ENCODE measurements at places on chromosomes 12 and 14.
A peak's percentile ranks its signal among the peaks of the same experiment; 100 is the strongest.

GRCh38 chr12:100279159-100279558 lies 12.2 kb downstream of the SCYL2 start:
- DNase-seq: no peak

- DNase-seq: peak; percentile 35
Measured at GRCh38 chr12:115867854-115868253, 409.6 kb downstream of the MED13L start.

DNA sequence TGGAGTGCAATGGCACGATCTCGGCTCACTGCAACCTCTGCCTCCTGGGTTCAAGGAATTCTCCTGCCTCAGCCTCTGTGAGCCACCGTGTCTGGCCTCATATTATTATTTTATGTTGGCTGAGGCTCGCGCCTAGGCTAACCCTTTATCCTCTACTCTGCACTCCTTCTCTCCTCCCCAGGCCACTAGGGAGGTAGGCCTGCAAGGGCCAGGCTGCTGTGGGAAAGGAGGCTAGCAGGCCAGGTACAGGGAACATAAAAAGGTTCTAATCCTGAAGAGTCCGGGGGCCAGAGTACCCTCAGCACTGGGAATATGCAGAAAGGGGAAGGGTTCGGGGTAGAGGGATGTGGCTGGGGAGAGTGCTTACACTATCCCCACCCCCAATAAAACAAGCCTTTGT lies 14.9 kb downstream of the PKP2 start:
- no peak for DNase-seq

DNA sequence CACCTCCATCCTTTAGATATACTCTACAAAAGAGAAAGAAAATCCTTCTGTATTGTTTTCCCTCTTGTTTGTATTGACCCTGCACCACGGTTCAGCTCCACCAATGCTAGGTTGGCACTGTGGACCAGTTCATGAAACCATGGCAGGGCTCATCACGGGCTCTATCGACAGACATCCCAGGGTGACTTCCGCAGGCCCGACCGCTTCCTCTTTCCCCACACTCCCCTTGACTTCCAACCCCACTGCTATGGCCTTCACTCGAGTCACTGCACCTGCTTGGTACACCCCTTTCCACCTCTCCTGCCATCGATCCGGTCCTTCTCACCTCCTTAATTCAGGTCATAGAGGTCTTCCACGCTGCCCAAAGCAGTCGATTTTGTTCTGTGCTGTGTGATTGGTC lies 21.2 kb upstream of the AKAP5 start:
- DNase-seq: no peak

- DNase-seq: no peak
Measured at GRCh38 chr12:77777274-77777673, 53.4 kb upstream of the NAV3 start.

DNA sequence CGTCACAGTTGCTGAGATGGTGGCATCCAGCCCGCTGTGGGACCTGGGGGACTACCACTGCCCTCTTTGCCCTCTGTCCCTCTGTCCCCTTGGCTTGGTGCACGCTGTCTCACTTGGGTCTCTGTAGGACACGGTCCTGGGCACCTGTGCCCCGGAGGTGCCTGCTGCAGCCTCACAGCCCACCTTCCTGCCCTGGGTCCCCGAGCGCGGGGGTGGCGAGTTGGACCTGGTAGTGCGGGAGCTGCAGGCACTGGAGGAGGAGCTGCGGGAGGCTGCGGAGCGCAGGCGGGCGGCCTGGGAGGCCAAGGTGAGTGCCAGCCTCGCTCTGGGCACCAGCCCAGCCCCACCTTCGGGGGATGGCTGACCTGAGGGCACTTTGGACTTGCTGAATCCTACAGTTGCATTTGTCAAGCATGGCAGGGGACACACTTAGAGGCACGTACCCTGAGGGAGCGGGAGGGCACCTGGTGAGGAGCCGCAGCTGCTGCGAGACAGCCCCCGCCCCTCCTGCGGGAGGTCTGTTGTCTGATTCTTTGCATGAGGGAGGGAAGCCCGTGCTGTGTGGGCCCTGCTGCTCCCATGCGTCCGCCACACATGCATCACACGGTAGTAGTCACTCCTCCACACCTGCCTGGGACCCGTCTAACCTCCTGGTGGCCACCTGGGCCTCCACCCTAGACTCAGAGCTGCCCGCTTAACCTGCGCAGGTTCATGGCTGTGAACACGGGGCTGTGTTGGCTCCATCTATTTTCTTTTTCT lies 6.8 kb downstream of the TEDC1 start:
- DNase-seq: no peak

- DNase-seq: no peak
Measured at GRCh38 chr12:28132398-28132797, 57.9 kb upstream of the CCDC91 start.

GRCh38 chr14:23399591-23399990 lies 8.5 kb downstream of the MYH6 start:
- DNase-seq: no peak

GRCh38 chr14:33510063-33510481 lies 440.8 kb downstream of the EGLN3 start:
- DNase-seq: no peak

DNA sequence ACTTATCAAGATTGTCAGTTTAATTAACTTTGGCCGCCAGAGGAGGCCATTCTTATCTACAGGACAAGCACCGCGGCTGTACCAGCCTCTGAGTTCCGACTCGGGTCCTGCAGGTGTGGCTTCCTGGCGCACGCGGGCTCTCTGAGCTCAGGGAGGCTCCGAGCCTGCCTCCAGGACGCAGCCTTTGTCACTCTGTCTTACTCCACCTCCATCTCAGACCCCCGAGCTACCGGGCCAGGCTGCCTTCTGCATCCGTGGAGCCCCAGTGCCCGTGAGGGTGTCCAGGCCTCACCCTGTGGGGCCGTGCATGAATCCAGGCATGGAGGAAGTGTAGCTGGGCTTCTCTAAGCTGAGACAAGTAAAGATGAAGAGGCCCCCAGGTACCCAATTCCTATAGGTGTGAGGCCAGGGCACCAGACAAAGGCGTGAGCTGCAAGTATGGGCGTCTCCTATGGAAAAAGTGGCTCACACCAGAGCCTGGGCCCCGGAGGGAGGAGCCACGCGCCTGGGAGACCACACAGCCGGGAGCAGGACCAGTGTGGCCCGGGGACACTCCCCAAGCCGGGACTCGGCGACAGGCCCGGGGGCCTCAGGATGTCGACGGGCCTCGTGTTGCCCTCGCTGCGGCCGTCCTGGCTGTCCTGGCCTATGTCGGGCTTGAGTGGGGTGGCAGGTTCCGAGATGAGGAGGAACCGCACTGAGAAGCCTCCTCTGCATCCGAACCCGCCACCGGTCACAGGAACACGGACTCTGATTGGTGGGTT lies 42.8 kb downstream of the NOC4L start:
- DNase-seq: no peak

DNA sequence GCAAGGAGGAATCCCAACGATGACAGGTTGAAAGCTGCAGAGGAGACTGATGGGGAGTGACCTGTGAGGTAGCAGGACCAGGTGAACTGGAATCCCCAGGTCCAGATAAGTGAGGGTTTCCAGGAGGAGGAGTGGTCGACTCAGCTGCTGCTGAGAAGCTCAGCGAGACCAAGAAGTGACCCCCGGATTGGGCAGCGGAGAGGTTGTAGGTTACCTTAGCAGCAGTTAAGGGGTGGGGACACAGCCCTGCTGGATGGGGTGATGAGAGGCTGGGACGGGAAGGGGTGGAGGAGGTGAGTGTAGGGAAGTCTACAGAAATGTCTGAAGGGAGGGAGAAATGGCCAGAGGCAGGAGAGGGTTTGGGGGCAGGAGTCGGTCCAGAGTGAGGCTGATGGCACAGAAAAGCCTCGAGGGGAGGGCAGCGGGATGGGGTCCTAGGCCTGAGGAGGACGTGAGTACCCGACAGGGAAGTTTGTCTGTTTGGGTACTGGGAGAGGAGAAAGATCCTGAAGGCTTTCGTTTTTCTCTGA lies 2.6 kb upstream of the RCOR1 start:
- DNase-seq: no peak

GRCh38 chr12:87116780-87117179 lies 860.6 kb upstream of the MGAT4C start:
- no peak for DNase-seq

GRCh38 chr12:113231235-113232088 lies 10.2 kb downstream of the TPCN1 start:
- DNase-seq: no peak

DNA sequence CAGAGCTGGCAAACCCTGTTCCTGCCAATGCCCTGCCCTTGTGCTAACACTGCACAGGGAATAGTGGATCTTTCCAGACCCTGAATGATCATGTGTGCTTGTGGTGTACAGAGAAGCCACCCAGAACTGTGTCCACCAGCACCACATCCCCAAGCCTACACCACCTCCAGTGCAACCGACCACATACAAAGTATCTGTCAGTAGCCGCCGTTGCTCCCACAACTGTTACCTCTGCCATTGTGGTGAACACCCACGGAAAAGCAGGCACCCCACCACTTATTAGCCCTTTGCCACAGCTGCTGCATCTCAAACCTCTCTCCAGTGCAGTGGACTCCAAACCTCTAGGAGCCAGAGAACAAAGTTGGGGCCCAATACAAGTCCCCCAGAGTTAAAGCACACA lies 1049.6 kb downstream of the TRHDE start:
- no peak for DNase-seq

DNA sequence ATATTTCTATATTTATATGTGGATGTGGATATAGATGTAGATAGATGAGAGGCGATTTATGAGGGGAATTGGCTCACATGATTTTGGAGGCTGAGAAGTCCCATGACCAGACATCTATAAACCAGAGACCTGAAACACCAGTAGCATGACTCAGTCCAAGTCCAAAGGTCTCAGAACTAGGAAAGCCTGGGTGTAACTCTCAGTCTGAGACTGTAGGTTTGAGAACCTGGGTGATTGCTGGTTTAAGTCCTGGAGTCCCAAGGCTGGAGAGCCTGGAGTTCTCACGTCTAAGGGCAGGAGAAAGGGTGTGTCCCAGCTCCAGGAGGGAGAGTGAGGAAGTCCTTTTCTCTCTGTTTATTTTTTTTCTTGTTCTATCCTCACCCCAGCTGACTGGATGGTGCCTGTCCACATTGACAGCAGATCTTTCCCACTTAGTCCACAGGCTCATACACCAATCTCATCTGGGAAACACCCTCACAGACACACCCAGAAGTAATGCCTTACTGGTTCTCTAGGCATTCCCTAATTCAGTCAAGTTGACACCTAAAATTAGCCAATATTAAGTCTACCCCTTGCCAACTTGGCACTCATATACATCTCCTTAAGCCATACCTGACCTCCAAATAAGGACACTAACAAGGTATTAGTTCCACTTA lies 45.4 kb downstream of the EMP1 start:
- no peak for DNase-seq

DNA sequence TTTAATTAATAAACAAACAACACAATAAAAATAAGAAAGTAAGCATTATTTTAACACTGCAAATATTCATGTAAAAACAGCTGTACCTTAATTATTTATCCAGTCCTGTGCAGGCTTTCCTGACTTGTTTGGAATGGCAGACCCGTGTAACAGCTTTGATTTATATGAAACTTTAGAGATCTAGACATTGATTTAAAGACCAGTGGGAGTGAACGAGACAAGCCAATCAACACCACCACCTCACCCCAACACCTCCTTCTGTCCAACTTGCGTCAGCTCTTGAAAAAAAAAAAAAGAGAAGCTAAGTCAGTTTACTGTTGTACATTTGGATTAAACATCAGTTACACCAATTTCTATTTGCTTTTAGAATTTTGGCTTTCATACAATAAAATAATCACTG lies 22.3 kb downstream of the SLC38A4 start:
- no peak for DNase-seq

DNA sequence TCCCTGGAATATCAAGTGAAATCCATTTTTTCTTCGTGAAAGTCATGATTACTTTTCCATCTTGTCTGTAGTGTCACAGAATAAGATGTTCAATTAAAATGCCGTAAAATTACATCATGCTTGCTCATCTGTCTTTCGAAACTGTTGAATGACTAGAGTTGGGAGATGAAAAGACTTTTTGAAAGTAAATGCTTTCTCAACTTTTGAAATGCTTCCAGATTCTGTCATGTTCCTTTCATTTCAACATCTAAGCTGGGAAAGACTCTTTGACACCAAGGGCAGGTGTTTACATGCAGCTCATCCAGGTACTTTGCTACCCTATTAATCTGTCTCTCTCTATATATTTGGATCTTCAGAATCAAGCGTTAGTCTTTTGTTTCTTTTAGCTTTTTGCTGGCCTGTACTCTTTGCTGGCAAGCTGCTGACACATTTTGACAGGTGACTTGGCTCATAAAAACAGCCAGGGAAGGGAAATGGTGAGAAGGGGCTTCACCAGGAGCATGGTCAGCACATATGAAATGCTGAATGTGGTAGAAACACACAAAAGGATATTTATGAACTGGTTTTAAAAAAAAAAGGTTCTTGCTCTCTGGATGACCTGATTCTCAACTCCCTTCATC lies 77.0 kb upstream of the METAP2 start:
- DNase-seq: no peak

Measured in DMS153 (cell line).